K562 (cell line): ENCODE measurements at places on chromosomes 5 and 9. TPM values are rescaled to one million over a fixed set of nuclear protein-coding genes. Genes with fewer than 3 reads are reported as not detected.

The RGS7BP gene
- total RNA-seq: not detected in 2 replicates

The TESK1 gene
- 7.9 and 10.4 TPM in 2 replicates for total RNA-seq

The TMEM245 gene
- total RNA-seq: 24.3 and 26.9 TPM in 2 replicates

The WHRN gene
- total RNA-seq: 14.1 and 17.1 TPM in 2 replicates

The TMCO6 gene
- 23.5 and 24.4 TPM in 2 replicates for total RNA-seq
